HFFc6 (cell line): ENCODE measurements at places on chromosomes 16 and 17. TPM values are rescaled to one million over a fixed set of nuclear protein-coding genes. Genes with fewer than 3 reads are reported as not detected.

PRSS21 gene
- not detected in 3 replicates for total RNA-seq

RTN4RL1 gene
- total RNA-seq, result 0.33 to 0.60 TPM (median 0.47 TPM) in 3 replicates

COIL gene
- 14.6 to 16.2 TPM (median 15.6 TPM) in 3 replicates for total RNA-seq

PIK3R5 gene
- total RNA-seq, result not detected in 3 replicates

CORO7 gene
- 13.3 to 20.6 TPM (median 17.8 TPM) in 3 replicates for total RNA-seq

SULT1A4 gene
- total RNA-seq, result 0.38 to 0.97 TPM (median 0.58 TPM) in 3 replicates

GUCY2D gene
- not detected in 3 replicates for total RNA-seq

WRAP53 gene
- 11.3 to 19.2 TPM (median 18.2 TPM) in 3 replicates for total RNA-seq

KRTAP16-1 gene
- total RNA-seq, result not detected in 3 replicates

SOX9 gene
- total RNA-seq, result 1.0 to 3.7 TPM (median 2.4 TPM) in 3 replicates

EFNB3 gene
- 0.29 to 0.34 TPM in 2 of 3 replicates, not detected in the other for total RNA-seq

ANKRD13B gene
- total RNA-seq, result 2.4 to 4.8 TPM (median 3.9 TPM) in 3 replicates

ITGAX gene
- total RNA-seq, result not detected in 3 replicates

ZSCAN10 gene
- not detected in 3 replicates for total RNA-seq

TMIGD1 gene
- total RNA-seq, result not detected in 3 replicates

KRTAP4-5 gene
- total RNA-seq, result not detected in 3 replicates

TEKT3 gene
- total RNA-seq, result not detected in 3 replicates

SLC47A2 gene
- total RNA-seq, result not detected in 2 replicates

ASB16 gene
- total RNA-seq, result not detected in 3 replicates

RPTOR gene
- total RNA-seq, result 34.1 to 35.5 TPM (median 35.1 TPM) in 3 replicates

C16orf96 gene
- total RNA-seq, result not detected in 3 replicates

MARVELD3 gene
- not detected in 2 replicates for total RNA-seq

PDE6G gene
- 0.57 to 0.87 TPM in 2 of 3 replicates, not detected in the other for total RNA-seq

ACBD4 gene
- total RNA-seq, result 6.0 and 6.7 TPM in 2 replicates

CYBC1 gene
- 53.8 to 60.5 TPM (median 58.7 TPM) in 3 replicates for total RNA-seq

NPLOC4 gene
- total RNA-seq, result 126 to 140 TPM (median 129 TPM) in 3 replicates

TPSB2 gene
- not detected in 3 replicates for total RNA-seq

HAP1 gene
- 0.09 to 0.15 TPM in 2 of 3 replicates, not detected in the other for total RNA-seq

HID1 gene
- total RNA-seq, result 0.13 to 1.0 TPM (median 0.76 TPM) in 3 replicates

GJC1 gene
- total RNA-seq, result 44.9 to 61.2 TPM (median 47.1 TPM) in 3 replicates

RNU2-1 gene
- total RNA-seq, result 2,129 and 4,226 TPM in 2 replicates

PLEKHH3 gene
- 20.0 and 22.4 TPM in 2 replicates for total RNA-seq

TBX2 gene
- total RNA-seq, result 41.3 to 68.4 TPM (median 48.8 TPM) in 3 replicates

MPP2 gene
- 0.87 to 1.5 TPM (median 0.99 TPM) in 3 replicates for total RNA-seq

SLC6A4 gene
- total RNA-seq, result not detected in 3 replicates

MYH3 gene
- 0.24 to 1.2 TPM (median 0.52 TPM) in 3 replicates for total RNA-seq

OR1G1 gene
- total RNA-seq, result not detected in 3 replicates

MT1A gene
- 0.63 to 0.94 TPM in 2 of 3 replicates, not detected in the other for total RNA-seq

KRT31 gene
- total RNA-seq, result not detected in 3 replicates

KCNH6 gene
- not detected in 3 replicates for total RNA-seq

KRTAP2-2 gene
- total RNA-seq, result 0.46 to 1.1 TPM (median 0.96 TPM) in 3 replicates

DYNLRB2 gene
- total RNA-seq, result not detected in 3 replicates

UTS2R gene
- not detected in 3 replicates for total RNA-seq

SNAI3 gene
- not detected in 2 replicates for total RNA-seq

FAM171A2 gene
- total RNA-seq, result 1.6 to 2.3 TPM (median 1.9 TPM) in 3 replicates

CEP295NL gene
- total RNA-seq, result 0.85 and 1.2 TPM in 2 replicates

KRT33A gene
- total RNA-seq, result not detected in 3 replicates

PRAC2 gene
- not detected in 3 replicates for total RNA-seq
